Myocyte (in vitro differentiated cells): ENCODE measurements at places on chromosomes 1 and 21. TPM values are rescaled to one million over a fixed set of nuclear protein-coding genes. Genes with fewer than 3 reads are reported as not detected.
A peak's percentile ranks its signal among the peaks of the same experiment; 100 is the strongest.

- peak; percentile 56 for DNase-seq
Observed at GRCh38 chr1:42420911-42421585, 34.8 kb downstream of the ZMYND12 start.

DNA sequence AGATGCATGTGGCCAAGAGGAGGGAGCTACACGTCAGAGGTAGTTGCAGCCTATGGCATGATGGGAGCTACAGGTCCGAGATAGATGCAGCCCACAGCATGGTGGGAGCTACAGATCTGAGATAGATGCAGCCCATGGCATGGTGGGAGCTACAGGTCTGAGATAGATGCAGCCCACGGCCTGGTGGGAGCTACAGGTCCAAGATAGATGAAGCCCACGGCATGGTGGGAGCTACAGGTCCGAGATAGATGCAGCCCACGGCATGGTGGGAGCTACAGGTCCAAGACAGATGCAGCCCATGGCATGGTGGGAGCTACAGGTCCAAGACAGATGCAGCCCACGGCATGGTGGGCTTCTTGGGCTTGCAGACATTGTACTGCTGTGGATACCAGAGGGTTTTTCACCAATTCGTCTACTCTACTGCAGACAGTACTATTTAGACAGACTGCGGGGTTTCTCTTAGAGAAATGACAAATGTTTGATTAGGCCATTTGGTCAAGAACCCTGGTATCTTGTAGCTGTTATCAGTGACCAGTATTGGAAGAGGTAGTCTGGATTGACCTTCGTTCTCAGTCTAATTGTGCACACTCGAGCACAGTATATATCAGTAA is 127.4 kb downstream of the DHRS3 start:
- no peak for DNase-seq

The ACTA1 gene
- total RNA-seq = 1,702 and 1,763 TPM in 2 replicates

The MFAP2 gene
- total RNA-seq = 1.3 and 1.7 TPM in 2 replicates
